HepG2 (cell line): ENCODE measurements at places on chromosomes 6 and 20. TPM values are rescaled to one million over a fixed set of nuclear protein-coding genes. Genes with fewer than 3 reads are reported as not detected.

The SPATS1 gene
- total RNA-seq: not detected in 2 replicates

The SDCBP2 gene
- total RNA-seq: 0.87 and 1.2 TPM in 2 replicates

The MROH8 gene
- 5.5 and 6.1 TPM in 2 replicates for total RNA-seq

The CCND3 gene
- total RNA-seq: 6.9 and 7.2 TPM in 2 replicates

The ANKS1A gene
- total RNA-seq: 14.5 and 15.1 TPM in 2 replicates

The LY6G6F gene
- total RNA-seq: not detected in 2 replicates

The CAPN11 gene
- 0.07 TPM in 1 of 2 replicates, not detected in the other for total RNA-seq

DNA sequence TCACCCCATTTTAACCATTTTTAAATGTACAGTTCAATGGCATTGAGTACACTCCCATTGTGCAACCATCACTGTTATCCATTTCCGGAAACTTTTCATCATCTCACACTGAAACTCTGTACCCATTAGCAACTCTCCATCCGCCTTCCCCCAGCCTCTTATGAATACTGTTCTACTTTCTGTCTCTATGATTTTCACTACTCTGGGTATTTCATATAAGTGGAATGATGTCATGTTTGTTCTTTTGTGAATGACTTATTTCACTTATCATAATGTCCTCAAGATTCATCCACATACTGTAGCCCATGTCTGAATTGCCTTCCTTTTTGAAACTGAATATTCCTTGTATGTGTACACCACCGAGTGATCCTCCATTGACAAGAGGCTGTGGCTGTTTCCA lies 92.9 kb upstream of the TOX2 start:
- no peak for DNase-seq

GRCh38 chr6:146997062-146997461 lies 207.2 kb upstream of the STXBP5 start:
- no peak for DNase-seq

DNA sequence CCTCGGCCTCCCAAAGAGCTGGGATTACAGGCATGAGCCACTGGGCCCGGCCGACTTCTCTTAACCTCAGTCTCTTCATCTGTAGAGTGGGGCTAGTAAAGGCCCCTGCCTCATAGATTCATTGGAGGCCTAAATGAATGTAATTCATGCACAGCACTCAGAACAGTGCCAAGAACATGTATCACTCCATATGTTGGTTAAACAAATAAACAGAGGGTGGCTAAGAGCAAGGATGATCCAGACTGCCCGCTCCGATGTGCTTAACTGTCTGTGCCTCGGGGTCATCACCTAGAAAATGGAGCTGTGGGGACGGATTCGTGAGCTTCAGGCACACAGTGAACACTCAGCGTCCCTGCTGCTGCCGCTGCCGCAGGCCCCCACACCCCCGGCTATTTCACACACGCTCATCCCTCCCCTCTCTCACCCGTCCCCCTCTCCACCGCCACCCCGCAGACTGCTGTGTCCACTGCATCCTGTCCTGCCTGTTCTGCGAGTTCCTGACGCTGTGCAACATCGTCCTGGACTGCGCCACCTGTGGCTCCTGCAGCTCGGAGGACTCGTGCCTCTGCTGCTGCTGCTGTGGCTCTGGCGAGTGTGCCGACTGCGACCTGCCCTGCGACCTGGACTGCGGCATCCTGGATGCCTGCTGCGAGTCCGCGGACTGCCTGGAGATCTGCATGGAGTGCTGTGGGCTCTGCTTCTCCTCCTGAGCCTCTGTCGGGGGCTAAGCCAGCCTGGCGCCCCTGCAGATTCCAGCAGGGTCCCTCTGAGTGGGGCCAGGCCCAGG lies 14.8 kb downstream of the MDFI start:
- DNase-seq: no peak

DNA sequence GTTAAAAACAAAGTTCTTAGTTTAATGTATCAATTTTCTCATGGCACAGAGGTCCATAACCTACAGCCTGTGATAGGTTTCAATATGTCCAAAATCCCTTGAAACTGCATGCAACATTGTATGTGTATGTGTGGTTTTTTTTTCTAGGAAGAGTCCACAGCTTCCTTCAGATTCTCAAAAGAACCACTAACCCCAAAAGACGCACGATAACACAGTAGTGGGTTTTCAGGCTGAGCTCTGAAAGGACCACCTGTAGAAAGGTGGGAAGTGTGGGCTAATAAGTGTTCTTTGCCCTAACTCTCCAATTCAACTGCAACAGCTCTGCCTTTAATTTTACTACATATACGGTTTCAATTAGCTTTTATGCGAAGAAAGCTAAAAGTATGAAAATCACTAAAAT lies 11.5 kb upstream of the KATNA1 start:
- no peak for DNase-seq

DNA sequence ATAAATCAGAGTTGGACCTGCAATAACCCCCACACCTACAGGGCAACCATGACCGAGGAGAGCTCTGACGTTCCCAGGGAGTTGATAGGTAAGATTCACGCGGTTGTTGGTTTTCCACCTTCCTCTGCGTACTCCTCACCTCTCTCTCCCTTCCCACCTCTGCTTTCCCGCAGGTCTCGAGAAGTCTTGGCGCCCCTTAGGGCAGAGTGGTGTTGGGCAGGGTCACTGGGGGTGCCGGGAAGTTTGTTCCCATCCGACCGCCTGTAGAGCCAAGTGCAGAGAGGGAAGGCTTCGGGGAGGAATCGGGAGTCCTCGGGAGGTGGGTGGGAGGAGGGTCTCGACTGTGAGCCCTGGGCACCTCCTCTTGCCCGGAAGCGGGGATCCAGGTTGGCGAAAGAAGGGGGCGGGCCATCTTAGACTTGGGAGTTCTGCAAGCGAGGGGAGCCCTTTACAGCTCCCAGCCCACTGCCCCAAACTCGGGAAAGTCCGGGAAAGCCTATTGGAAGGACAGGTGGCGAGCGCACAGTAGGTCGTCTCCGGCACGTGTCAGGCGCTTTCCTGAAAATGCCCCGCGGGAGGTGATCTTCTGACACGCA lies 672 bp downstream of the CARMIL1 start:
- no peak for DNase-seq

- no peak for DNase-seq
Observed at GRCh38 chr20:53940360-53940702, 130.1 kb downstream of the BCAS1 start.

DNA sequence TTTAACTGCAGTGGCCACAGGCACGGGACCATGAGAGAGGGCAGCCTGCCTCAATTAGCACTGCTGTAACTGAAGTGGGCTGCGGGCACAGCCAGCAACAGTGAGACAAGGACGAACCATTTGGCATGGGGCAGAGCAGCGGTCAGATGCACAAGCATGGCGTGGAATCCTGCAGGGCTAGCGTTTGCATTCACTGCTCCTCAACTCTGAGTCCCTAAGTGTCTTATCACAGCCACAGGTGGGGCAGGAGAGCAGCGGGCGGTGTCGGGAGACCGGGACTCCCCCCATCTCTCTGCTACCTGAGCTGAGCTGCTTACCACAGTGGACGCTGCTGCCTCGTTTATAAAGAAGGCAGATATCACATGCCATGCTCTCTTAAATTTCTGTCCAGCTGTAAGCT lies 31.3 kb upstream of the PDE10A start:
- DNase-seq: no peak

DNA sequence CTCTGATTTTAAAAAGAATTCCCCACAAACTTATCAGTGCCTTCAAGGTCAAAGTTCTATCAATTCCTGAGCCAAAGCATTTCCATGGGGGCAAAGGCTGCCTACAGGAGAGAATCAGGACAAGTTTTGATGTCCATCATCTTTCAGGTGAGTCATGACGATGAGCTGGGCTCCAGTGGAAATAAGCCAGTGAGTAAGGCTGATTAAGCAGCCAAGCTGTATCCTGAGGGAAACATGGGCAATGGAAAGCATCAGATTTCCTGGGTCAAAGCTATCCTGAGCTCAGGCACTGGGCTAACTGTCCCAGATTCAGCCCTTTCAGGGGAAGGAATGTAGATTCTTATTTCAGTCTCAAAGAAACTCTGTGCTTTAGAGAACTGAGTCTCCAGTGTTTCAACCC lies 377.4 kb downstream of the CD109 start:
- no peak for DNase-seq

DNA sequence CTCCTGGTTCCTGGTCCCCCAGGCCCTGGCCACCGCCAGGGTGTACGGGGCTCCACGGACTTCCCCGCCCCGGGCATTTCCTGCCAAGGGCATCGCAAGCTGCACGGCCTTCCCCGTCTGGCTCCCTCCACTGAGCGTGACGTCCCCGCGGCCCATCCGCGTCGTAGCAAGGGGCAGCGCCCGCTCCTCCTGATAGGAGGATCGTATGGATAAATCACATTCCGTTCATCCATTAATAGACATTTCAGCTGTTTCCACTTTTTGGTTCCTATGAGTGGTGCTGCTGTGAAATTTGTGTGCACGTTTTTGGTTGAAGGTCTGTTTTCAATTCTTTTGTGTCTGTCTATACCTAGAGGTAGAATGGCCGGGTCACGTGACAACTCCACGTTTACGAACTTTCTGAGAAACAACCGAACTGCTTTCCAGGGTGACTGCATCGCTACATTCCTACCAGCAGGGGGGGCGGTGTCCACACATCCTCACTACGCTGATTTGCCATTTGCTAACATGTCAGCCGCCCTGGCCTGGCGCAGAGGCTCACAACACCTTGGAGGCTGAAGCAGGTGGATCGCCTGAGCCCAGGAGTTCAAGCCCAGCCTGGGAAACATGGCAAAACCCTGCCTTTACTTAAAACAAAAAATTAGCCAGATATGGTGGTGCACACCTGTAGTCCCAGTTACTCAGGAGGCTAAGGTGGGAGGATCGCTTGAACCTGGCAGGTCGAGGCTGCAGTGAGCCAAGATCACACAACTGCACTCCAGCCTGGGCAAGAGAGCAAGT lies 37.7 kb downstream of the KCNQ2 start:
- peak; percentile 79 for DNase-seq

GRCh38 chr20:51034988-51035656 lies 12.2 kb upstream of the KCNG1 start:
- DNase-seq: no peak

- DNase-seq: no peak
Observed at GRCh38 chr20:34862724-34863123, 9.9 kb downstream of the GGT7 start.

GRCh38 chr20:36246401-36246800 lies 10.1 kb downstream of the AAR2 start:
- DNase-seq: no peak
